Caki2 (cell line): ENCODE measurements at places on chromosomes 13 and 19.

DNA sequence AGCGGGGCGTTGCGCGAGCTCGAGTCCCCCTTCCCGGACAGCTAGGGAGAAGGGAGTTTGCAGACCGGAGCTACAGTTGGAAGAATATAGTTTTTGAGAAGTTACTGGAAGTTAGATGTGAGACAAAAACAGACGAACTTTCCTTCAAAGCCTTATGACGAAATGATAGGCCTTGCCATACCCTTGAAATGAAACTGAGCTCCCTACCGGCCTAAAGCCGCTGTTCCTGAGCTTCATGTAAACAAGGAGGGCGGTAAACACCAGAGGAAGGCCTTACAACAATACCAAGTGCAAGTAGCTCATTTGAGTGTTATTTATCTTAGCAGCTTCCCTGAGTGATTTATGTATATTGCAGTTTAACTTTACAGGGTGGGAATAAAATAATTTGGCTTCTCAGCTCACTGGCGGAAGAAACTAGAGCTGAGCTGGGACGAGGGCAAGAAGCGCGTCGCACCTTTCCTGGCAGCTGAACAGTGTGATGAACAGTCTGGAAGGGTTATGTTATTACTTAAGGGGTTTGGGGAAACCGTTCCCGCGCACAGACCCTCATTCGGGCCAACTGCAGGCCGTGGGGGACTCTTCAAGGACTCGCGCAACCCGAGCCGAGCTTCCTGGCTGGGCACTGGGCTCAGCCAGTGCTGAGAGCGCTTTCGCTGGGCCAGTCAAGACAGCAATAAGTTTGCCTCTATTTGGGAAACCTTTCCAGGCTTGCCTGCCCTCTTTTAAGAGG, 111.2 kb downstream of the KCNRG start:
- no peak for DNase-seq

DNA sequence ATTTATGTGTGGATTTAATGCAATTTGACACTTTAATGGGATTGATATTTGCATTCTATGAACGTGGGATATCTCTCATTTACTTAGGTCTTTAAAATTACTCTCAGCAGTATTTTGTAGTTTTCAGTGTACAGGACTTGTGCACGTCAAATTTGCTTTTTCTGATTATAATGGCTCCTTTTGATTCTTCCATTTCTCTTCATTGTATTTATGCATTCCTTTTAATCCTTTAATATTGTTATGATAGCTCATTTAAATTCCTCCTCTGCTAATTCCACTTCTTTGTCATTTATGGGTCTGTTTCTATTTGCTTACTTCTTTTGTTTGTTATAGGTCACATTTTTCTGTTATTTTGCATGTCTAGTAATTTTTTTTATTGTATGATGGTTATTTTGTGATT, 226.6 kb downstream of the ATP8A2 start:
- DNase-seq: no peak

DNA sequence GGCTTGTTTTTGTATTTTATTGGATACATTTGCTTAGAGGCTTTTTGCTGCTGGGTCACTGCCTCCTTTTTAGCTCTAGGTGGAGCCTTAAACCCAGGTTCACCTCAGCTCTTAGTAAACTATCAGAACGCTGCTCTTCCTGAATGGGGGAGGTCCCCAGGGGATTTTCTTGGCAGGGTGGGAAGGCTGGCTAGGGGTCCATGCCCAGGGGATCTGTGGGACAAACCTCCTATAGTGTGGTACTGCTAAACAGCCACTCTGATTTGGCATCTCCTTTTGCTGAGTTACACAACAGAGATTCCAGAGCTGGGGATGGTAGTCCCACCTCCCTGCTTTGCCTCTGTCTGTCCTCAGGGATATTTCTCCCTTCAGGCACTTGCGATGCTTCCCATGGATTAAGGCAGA, 204.9 kb downstream of the ZIC5 start:
- DNase-seq: no peak

DNA sequence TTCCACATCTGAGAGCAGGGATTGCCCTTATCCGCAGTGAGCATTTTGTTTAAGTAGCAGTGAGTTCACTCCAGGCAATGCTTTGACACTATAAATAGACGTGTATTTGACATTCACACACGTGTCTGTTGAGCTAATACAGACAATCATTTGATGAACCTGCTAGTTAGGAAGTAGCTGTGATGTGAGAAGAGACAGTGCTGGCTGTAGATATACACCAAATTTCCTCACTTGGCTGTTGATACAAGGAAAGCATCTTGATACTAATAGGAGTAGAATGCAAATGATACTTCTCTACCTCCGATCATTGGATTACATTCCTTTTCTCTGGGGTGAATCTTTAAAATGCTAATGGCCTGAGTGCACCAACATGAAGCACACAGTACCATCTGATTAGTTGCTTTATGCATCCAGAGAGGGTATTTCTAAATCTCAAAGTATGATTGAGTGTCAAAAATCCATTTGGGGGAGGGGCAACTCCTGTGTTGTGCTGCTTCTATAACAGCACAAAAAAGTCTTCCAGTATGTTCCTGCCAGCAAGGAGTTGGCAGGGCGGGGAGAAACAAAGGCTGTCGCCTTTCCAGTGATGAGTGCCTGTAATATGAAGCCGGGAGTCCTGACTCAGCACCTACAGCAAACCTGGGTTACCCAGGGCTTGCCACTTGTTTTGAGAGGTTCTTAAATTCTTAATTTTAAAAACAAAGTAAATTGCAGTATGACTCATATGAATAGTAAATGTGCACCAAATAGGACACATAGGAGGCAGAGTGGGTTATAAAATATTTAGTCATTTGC, 7.0 kb downstream of the CUL4A start:
- peak; percentile 70 for DNase-seq

GRCh38 chr19:29745253-29745652, 30.2 kb upstream of the C19orf12 start:
- DNase-seq: no peak

- DNase-seq: no peak
Observed at GRCh38 chr13:59790626-59791025, 373.1 kb downstream of the DIAPH3 start.

GRCh38 chr13:37207691-37208451, 102.4 kb upstream of the CSNK1A1L start:
- no peak for DNase-seq

GRCh38 chr13:81017513-81018152, 676.7 kb upstream of the SPRY2 start:
- peak; percentile 2 for DNase-seq
